Hematopoietic multipotent progenitor cell treated with erythropoietin and hydrocortisone succinate and interleukin-3 and kit ligand, for 17 days (in vitro differentiated cells): ENCODE measurements at places on chromosomes 12 and 14.

- no peak for DNase-seq
Measured at GRCh38 chr12:31221551-31221945, 104.4 kb downstream of the SINHCAF start.

DNA sequence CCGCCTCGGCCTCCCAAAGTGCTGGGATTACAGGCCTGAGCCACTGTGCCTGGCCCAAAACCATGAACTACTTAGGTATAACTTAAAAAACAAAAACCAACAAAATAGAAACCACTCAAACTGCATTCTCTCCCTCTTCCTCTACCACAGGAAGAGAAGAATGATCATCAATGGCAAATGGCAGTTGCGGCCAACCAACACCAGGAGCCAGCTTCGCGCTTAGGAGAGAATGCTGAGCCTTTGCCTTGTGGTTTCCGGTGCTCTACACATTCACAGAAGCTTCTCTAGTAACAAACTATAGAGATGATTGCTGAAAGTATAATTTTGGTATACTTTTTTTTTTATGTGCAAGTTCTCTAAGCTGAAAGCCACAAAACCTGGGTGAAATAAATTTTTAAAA lies 17.1 kb downstream of the CATSPERB start:
- no peak for DNase-seq

GRCh38 chr12:91384806-91385205 lies 202.2 kb upstream of the DCN start:
- no peak for DNase-seq

DNA sequence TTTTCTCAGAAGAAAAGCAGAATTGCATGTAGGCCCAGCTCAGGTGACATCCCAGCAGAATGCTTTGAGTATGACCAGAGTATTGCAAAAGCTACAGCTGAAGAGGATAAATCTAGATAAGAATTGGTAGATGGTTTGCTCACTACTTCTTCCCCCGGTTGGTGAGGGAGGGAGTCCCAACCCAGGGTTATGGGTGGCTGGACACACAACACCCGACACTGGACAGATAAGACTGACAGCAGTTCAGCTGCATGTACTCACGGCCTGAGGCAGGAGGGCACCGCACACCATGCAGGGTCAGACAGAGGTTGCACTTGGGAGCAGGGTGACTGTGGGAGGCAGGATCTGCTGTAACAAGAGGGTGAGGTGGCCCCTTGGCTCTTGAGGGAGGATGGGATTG lies 1.7 kb upstream of the CLEC4C start:
- DNase-seq: no peak

- no peak for DNase-seq
Measured at GRCh38 chr14:79510659-79511058, 700.6 kb downstream of the DIO2 start.

- no peak for DNase-seq
Measured at GRCh38 chr14:92847278-92847677, 53.2 kb downstream of the GOLGA5 start.

DNA sequence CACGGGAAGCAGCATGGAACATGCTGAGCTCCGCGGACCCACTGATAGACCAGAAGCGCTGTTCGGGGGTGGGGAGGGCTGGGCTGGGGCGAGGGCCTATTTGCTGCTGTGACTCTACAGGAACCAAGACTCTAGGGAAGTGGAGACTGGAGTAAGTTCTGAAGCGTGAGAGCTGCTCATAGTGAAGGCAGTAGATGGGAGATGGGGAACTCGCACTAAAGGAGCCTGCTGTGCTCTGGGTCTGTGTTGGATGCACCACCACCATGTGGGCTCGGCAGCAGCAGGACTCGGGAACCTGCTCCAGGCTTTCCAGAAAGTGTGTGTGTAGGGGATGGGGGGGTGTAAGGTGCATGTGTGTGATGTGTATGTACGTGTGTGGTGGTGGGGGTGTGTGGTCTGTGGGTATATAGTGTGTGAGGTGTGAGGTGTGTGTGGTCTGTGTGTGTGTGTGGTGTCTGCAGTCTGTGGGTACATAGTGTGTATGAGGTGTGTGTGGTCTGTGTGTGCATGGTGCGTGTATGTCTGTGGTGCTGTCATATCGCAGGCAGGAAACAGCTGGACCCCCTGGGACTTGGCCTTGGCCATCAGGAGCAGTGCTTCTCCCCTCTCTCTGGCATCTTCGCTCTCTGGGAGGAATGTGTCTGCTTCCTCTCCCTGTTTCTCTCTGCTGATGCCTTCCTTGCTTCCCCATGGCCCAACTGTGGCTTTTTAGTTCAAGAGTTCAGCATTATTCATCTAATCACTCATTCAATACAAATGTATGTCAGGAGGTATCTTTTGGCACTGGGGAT lies 378.9 kb downstream of the FUT8 start:
- no peak for DNase-seq
